ENCODE measurements at places on chromosomes 3 and 15. TPM values are rescaled to one million over a fixed set of nuclear protein-coding genes. Genes with fewer than 3 reads are reported as not detected.

GRCh38 chr3:871651-872050 lies 221.2 kb upstream of the CNTN6 start:
- DNase-seq = no peak

DNA sequence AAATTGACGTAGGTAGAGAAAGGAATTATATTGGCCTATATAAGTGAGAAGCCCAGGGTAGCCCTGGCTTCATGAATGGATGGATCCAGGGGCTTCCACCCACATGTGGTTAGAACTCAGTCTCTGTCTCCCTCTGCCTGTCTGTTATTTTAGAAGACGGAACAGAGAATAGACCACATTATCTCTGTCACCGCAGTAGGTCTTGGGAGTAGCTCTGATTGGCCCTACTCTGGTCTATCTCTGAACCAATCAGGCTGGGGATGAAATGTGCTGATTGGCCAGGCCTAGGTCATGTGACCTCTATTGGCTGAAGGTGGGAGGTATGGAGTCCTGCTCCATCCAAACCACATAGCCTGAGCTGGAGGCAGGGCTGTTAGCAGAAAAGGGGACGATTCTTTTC lies 143.0 kb upstream of the PRR23C start:
- DNase-seq = no peak

Gene BFSP2
- not detected for polyA plus RNA-seq

DNA sequence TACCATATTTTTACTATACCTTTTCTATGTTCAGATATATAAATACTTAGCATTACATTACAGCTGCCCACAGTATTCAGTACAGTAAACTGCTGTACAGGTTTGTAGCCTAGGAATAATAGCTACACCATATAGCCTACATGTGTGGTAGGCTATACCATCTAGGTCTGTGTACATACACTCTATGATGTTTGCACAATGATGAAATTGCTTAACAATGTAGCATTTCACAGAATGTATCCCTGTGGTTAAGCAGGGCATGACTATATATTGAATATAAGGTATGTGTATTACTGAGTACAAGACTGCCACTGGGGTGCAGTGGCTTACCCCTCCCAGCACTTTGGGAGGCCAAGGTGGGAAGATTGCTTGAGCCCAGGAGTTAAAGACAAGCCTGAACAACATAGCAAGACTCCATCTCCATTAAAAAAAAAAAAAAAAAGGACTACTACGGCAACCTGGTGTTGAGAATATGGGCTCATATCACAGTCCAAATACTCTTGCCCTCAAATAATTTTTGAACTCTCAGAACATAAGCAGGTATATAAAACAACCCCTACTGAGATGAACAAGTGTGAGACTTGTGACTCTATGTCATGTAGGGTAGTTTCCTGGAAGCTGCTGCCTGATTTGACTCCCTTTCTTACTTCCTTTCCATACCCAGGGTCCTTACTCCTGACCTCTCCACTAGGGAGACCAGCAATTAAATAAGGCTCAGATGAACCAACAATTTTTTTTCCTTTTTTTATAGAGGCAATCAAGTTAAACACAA lies 4.8 kb downstream of the PPP1R14D start:
- DNase-seq = no peak

DNA sequence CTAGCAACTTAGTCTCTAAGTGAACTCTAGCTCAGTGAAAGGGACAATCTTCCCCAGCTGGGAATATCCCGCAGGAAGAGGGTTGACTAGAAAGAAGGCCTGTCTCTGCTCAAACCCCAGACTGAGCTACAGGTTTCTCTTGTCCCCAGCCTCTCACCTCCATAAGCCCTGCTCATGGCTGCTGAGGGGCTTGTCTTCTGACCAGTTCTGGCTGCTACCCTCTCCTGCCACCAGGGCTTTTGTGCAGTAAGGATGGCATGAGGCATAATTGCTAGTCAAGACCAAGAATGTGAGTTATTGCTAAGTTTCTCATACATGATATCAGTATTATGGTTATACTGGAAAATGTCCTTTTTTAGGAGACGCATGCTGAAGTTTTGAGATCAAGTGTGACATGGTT lies 21.3 kb downstream of the WDR53 start:
- DNase-seq = no peak

DNA sequence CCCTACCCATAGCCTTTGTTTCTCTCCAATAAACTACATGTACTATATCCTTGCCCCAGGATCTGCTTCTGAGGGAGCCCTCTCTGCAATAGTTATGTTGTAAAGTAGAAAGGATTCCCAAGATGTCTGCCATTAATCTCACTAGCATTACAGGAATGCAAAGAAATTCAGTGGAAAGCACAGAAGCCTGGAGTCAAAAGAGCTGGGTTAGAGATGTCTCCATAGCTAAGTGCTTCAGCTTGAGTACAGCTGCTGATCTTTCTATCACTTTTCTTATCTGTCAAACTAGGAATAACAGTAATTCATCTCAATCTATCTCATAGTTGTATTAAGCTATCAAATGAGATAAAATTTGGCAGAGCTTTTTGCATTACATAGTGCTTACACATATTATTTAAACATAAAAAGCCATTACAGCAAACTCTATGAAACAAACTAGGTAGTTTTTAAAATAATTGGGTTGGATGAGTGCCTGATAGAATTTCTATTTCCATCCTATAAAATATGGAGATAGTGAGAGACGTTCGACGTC lies 799.5 kb upstream of the SEMA6D start:
- DNase-seq = no peak

Gene GPR176
- polyA plus RNA-seq = 1.8 TPM

Gene RTP4
- 1.9 TPM for polyA plus RNA-seq

- DNase-seq = no peak
Measured at GRCh38 chr15:33262306-33262705, 48.5 kb upstream of the RYR3 start.

DNA sequence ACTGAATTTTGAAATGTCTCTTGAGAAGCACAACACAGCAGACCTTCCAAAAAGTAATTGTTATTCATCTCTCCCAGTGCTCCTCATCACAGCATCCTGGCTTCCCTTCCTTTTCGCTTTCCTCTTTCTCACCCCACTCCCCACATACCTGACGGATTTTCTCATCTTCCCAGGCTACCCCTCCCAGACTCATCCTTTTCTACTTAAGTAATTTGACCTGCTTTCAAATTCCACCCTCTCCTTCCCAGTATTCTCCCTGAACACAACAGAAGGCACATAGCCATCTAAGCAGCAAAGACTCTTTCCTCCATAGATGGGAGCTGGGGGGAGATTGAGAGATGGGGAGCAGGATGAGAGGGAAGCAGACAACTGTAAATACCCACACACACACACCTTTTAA lies 187.1 kb upstream of the STT3B start:
- DNase-seq = no peak

GRCh38 chr3:15805756-15806266 lies 8.0 kb upstream of the ANKRD28 start:
- DNase-seq = no peak

Gene MAP2K5
- polyA plus RNA-seq = 9.0 TPM

DNA sequence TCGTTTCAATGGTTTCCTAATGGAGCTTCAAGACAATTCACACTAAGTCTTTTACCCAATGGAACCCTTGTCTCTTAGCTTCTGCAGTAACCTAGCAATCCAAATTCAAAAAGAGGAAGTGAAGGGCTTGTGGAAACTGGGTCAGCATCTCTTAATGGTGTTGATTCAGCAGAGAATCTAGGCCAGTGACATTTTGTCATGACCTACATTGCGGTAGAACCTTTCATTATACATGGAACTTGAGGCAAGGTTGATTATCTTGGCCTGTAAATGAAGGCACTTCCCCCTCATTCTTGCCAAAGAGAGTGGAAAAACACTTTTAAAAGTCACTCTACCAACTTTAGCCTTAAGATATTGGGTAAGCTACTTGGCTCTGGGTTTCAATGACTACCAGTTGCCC lies 42.8 kb downstream of the C2CD4B start:
- no peak for DNase-seq

DNA sequence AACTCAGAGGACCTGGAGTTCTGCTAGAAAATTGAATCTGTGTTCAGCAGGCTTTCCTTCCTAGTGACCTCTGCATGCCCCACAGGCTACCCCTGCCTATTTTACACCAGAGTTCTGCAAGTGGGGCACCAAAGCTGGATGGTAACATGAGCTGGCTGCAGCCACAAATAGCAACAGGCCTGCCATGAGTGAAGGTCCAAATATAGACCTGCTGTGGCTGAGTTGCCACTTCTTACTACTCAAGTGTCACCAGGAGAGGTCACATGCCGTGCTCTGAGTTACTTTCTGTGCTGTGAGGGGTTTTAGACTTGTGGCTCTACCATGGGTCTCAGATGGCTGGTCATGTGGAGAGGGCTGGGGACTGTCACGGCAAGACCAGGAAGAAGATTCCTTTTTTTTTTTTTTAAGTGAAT lies at the start of gene FSD2:
TSS of gene FSD2 (minus strand) at position 76 of the 413 bp plus-strand sequence. CDS start 18,679 bp downstream, outside the sequence.
- peak; percentile 23 for DNase-seq

- DNase-seq = no peak
Measured at GRCh38 chr3:81888914-81889557, 127.6 kb upstream of the GBE1 start.

Gene ETV5
- polyA plus RNA-seq = 1.7 TPM

Gene CRABP1
- polyA plus RNA-seq = 0.29 TPM

Gene ERICH6
- polyA plus RNA-seq = not detected

GRCh38 chr3:196179380-196180308 lies 31.6 kb downstream of the ZDHHC19 start:
- DNase-seq = no peak

Gene FETUB
- 0.07 TPM for polyA plus RNA-seq

Gene IL16
- polyA plus RNA-seq = 4.7 TPM

DNA sequence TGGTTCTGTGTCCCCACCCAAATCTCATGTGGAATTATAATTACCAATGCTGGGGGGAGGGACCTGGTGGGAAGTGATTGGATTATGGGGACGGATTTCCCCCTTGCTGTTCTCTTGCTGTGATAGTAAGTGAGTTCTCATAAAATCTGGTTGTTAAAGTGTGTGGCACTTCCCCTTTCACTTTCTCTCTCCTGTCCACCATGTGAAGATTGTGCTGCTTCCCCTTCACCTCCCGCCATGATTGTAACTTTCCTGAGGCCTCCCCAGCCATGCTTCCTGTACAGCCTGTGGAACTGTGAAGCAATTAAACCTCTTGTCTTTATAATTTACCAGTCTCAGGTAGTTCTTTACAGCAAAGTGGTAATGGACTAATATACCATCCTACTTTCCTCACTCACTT lies 289.6 kb downstream of the EFHB start:
- DNase-seq = no peak

DNA sequence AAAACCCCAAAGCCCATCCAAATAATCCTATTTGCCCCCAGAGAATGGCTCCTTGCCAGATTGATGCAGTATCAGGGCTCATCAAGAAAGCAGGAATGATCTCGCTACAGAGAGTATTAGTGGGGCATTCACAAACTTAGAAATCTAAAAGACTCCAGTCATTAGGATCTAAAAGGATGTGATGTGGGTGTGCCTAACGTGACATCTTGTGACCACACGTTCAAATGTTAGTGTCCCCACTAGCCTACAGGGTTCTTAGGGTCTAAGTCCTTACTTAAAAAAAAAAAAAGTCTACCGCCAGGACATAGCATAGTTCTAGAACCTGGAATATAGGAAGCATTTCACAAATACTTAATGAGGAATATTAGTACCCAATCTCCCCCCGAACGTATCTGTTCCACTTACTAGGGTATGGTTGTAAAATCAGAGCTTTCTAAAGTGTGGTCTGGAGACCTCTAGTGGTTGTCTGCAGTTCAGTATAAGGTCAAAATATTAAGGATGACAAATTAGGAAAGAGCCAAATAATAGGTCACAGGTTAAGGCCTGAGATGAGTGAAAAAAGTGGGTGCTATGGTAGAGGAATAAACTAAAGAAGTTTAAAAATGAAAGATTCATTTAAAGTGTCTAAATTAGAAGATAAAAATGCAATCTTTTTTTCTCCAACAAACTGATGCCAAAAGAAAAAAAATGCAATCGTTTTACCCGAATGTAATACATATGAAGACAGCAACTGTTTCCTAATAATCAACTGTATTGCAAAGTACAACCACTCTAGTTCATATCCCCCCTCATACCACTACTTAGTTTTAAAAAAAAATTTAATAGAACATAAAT lies 4.2 kb upstream of the CHRM5 start:
- no peak for DNase-seq

DNA sequence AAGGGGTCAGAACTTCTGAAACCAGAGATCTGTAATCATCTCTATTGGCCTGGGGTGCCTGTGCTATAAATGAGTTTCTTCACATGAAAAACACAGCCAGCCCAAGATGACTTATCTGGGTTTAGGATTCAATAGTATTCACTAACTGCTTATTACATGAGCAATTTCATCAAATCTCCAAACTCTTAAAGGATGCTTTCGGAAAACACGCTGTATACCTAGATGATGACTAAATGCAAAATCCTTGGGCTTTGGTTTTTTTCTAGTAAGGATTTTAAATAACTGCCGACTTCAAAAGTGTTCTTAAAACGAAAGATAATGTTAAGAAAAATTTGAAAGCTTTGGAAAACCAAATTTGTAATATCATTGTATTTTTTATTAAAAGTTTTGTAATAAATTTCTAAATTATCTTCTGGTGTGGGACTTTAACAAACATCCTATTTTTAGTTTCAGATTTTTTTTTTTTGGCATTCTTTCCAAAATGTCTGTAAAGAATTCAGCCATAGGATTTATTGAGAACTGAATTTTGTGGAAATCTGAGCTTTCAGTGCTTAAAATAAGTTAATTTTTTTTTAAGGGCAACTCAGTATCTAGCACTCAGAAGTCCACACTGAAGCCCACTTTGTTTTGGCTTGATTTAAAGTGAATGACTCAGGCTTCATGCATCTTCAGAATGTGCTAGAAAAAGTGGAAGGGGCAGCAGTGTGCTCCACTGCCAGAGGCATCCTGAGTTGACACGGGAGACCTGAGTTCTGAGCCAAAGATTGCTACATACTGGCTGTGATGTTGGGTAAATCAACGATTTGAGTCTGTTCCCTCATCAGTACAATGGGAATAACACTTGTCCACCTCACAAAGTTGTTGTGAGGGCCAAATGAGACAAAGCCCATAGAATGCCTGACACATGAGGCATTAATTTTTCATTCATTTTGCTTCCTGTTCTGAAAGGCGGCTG lies 18.7 kb downstream of the TMEM43 start:
- DNase-seq = peak; percentile 67

DNA sequence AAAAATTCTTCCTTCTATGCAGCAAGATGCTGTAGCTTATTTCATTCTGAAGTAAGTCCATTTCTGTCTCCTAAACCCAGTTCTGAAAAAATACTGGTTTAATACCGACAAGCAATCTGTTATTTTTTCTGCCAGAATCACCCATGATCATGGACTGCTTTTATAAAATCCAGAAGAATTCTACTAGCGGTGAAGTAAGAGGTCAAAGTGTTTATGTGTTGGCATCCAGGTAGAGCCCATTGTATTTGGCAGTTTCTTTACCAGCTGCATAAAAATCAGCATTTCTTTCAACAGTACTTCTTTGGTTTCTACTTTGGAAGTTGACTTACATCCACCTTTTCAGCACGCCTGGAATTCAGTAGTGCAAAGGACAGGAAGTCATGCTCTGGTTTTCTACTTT lies 484.8 kb downstream of the NAALADL2 start:
- no peak for DNase-seq

DNA sequence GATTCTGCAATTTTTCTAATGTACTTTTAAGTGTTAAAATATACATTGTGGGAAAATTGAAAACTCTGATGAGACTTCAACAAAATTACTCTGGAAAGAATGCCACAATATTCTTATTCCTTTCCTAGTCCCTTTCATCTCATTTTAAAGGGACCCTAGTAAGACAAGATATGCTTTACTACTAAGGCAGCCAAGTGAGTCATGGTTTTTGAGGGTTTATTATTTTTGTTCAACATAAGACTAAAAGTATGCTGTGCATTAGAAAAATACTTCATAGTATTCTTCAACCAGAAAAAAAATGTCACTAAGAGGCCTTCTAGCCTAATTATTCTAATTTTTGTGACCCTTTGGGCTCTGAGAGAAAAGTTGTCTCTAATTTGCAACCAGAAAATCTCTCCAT lies 7.4 kb downstream of the IL12A start:
- DNase-seq = no peak

Gene CHST13
- 0.11 TPM for polyA plus RNA-seq
